ENCODE measurements at places on chromosomes 6 and 20. TPM values are rescaled to one million over a fixed set of nuclear protein-coding genes. Genes with fewer than 3 reads are reported as not detected.

IL17A gene
- total RNA-seq, result not detected

AKAP12 gene
- total RNA-seq, result 143 TPM

MBOAT1 gene
- total RNA-seq, result 2.7 TPM

WDR27 gene
- total RNA-seq, result 11.4 TPM

SH3BGRL2 gene
- 0.33 TPM for total RNA-seq

AIF1 gene
- total RNA-seq, result not detected

ZFP57 gene
- total RNA-seq, result not detected

DPPA5 gene
- not detected for total RNA-seq

All from A549 treated with GW870086 at 1 μM for 4 hours (cell line).